ENCODE measurements at places on chromosomes 6 and 20.

DNA sequence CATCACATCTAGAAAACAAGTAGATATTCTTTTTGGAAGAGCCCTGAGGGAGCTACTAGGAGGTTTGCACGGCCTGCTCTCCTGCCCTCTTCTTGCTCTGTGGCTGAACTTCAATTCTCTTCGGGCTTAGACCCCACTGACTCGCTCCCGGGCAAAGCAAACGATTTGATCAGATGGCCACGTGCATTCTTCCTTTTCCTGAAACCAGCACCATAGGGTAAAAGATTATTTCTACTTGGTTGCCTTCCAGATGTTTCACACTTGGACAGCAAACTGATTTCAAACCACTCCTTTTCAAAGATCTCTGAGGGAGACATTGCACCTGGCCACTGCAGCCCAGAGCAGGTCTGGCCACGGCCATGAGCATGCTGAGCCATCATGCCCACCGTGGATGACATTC lies at the start of gene SLC22A1:
SLC22A1 (plus strand) TSS at position 258 of the 400 bp plus-strand sequence; CDS start at position 379, 121 bp downstream.
- no peak for DNase-seq

DNA sequence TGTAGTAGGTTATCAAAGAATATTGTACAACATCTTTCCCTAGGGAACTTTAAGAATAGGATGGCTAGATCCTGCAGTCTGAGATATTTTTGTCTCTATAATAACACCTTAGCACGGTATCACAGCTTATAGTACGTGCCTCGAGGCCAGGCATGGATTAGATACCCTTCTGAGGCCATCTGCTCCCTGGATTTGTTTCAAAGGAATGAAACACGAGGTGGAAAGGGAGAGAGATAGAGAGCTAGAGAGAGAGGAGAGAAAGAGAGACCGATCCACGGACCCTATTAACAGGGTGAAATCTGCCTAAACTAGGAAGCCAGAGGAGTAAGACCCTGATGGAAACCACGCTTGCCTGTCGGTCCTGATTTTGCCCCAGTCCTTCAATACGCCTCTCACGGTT lies 92.5 kb downstream of the CD83 start:
- no peak for DNase-seq

DNA sequence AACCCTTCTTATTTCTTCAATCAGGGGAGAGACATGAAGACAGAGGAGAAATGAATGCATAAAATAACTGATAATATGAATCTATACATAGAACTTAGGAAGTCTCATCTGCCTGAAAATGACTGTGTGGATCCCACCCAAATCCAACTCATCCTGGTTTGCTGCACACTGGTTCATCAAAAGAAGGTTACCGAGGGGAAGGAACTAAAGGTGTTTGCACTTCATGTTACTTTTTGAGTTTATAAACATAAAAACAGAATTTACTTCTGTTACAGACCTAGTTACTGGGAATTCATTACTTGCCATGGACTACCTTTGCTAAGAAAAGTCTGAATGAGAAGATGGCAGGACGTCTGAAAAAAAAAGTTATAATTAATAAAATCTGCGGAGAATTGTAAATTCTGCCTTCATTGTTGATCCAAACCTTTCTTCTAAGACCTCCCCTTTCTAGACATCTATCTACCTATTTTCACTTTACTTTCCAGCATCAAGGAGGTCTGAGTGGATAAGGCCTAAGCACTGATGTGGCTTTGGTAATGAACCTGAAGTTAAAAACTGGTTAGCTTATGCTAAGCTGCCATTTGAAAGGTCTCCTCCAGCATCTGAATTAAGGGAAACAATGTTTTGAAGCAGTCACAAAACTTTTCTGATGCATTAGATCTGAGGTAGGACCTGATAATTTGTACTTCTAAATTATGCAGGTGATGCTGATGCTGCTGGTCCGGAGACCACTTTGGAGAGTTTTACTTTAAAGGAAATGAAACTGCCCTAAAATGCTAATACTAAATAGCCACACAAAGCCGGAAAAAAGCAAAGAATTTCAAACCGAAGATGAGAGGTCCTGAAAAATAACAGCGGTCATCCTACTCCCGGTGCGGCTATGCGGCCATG lies 84.0 kb downstream of the HFE start:
- peak; percentile 37 for DNase-seq

GRCh38 chr20:53942973-53943372 lies 127.4 kb downstream of the BCAS1 start:
- no peak for DNase-seq

GRCh38 chr6:36247693-36248092 lies 22.2 kb upstream of the PNPLA1 start:
- DNase-seq, result no peak

- no peak for DNase-seq
Observed at GRCh38 chr6:45483021-45483420, 105.3 kb upstream of the SUPT3H start.

- DNase-seq, result no peak
Observed at GRCh38 chr6:84836366-84836765, 72.0 kb upstream of the TBX18 start.

DNA sequence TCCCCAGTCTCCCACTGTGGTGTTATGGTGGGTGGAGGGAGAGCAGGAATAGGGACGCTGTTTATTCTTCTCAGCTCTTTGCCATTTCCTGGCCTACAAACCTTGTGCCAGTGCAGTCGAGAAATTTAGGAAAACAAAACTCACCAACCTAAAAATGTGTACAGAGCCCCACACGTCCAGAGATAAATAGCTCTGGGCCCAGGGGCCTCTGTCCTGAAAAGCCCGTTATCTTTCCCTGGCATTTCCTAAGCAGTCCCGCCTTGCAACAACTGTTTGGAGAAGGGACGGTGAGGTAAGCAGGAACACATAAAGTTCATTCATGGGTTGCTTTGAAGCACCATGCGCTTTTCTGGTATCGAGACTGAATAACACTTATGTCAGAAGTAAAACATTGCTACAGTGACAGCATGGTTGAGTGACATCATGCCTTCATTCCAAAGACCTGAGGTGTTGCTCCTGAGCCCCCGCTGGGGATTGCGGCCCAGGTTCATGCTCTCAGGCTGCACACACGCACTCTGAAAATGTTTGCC lies 80.1 kb upstream of the NXT1 start:
- DNase-seq, result no peak

GRCh38 chr20:50799176-50799889 lies 4.5 kb downstream of the BCAS4 start:
- DNase-seq, result no peak

DNA sequence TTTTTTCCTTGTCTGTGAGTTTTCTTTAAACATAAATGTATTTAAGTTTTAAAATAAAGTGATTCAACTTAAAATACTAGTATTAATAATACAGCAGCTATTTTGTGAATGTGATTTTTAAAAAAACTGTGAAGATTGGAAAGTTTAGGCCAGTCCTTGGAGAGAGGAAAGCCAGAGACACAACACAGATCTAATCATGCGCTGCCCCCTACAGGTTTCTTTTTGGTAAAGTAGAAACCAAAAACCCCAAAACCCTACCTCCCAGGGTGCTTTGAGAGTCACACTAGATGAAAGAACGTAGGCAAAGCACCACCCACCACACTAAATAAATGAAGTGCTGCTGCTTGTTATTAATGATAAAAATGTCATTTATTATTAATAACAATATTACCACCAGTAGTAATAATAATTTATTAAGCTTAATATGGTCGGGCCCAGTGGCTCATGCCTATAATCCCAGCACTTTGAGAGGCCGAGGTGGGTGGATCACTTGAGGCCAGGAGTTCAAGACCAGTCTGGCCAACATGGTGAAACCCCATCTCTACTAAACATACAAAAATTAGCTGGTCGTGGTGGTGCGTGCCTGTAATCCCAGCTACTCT lies 33.7 kb downstream of the SLC9A8 start:
- peak; percentile 53 for DNase-seq

DNA sequence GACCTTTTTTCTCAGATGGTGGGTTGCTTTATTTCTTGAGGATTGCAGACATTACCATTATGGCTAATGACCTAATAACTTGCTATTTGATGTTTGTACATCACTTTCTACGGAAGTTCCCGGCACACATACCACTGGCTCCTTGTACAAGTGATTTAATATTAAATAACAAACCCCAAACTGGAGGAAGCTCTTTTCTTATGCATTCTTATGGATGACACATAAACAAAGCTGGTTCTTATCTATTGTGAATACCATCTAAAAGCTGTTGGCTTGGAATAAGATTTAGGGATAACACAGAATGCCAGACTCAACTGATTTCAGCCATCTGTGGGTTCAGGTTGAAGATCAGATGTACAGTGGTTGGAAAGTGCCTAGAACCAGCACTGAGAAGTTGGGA lies 272.6 kb downstream of the TSHZ2 start:
- DNase-seq, result no peak

DNA sequence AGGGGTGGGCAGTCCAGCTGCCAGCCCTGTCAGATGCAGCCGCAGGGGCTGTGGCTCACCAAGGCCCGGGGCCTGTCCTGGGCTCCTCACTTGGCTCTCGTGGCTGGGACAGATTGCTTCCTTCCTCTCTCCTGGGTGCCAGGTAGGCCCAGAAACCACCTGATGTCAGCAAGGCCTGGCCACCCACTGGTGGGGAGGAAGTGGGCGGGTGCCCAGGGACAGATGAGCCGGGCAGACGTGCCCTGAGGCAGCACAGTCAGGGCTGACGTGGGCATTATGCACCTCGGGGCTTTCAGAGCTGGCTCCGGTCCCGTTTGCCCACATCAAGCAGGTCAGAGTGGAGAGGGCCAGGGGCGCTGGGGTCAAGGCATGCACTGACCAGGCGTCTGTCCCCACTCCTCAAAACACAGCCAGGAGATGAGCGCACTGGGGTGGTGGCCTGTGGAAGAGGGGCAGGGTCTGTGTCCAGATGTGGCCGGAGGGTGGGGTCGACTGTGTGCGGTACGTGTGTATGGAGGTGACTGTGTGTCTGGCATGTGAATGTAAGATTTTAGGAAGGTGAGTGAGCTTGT lies 133.2 kb upstream of the PTPN1 start:
- no peak for DNase-seq

DNA sequence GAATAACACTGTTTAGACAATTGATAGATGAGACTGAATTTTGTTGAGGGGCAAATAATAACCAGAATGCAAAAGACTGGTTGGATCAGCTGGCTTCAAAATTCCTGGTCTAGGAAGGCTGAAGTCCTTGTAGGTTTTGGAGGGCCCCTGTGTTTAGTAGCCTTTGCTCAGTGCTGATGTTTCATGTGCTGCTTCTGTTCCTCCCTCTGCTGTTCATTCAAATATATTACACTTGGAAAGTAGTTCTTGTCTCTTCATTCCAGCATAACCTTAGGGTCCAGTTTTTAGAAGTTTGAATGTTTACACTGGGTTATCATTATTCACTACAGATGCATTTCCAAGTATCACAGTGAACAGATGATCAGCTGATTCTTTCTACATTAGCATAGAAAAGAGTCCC lies 72.5 kb downstream of the FLRT3 start:
- no peak for DNase-seq

DNA sequence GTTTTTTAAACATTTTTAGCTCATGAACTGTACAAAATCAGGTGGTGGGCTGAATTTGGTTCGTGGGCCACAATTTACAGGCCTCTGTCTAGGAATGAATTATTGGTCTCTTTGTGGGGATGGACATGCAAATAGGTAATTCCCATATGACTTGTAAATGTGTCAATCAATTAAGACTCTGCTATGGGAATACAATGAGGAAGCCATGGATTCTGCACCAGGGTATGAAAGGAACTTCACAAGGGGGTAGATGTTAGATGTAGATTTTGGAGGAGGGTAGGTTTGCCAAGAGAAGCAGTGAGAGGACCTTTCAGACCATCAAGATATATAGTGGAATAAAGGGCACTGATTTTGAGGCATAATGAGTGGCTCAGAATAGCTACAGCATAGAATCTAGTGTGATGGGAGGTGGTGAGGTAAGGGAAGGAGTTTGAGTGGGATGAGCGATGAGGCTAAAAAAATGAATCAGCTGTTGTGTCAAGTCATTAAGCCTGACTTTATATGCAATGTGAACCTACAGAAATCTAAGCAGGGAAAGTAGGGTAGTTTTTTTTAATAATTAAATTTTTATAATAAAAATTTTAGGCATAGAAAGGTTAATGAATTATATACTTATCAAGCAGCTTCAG lies 32.6 kb upstream of the RNF182 start:
- no peak for DNase-seq

- no peak for DNase-seq
Observed at GRCh38 chr6:80129485-80129884, 23.0 kb downstream of the BCKDHB start.

- no peak for DNase-seq
Observed at GRCh38 chr6:83885984-83886383, 26.5 kb downstream of the CYB5R4 start.

- DNase-seq, result no peak
Observed at GRCh38 chr20:35871259-35871771, 83.0 kb downstream of the SCAND1 start.

GRCh38 chr6:150417899-150418826 lies 49.4 kb downstream of the IYD start:
- peak; percentile 57 for DNase-seq

DNA sequence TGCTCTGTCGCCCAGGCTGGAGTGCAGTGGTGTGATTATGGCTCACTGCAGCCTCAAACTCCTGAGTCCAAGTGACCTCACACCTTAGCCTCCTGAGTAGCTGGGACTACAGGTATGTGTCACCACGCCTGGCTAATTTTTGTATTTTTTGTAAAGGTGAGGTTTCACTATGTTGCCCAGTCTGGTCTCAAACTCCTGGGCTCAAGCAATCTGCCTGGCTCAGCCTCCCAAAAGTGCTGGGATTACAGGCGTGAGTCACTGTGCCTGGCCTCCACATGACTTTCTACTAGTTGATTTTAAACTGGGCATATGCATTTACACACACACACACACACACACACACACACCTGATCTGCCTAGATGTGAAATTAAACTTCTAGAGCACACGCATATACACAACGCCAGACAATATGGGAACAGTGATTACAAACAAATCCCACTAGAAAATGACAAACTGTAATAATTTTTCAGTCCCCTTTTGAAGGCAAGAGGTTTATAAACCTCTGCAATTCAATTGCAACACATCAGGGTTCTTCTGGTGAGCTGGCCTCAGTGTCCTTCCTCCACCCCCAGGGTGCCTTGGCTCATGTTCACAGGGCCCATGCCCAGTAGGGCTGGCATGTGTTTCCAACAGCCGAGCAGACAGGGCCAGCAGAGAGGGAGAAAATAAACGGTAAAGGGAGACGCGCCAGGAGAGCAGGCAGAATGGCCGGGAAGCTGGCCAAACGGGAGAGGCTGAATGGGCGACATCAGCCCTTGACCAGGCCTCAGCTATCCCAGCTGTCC lies 31.2 kb downstream of the PARD6B start:
- DNase-seq, result no peak
